Activated CD4-positive, alpha-beta T cell treated with anti-CD3 and anti-CD28 coated beads for 4 hours (primary cell): ENCODE measurements at places on chromosomes 6 and 20.

GRCh38 chr6:86856379-86856778 lies 80.9 kb upstream of the HTR1E start:
- no peak for DNase-seq

- no peak for DNase-seq
Observed at GRCh38 chr6:84764332-84765049, at the start of gene TBX18. Gene TBX18 (minus strand): TSS chr6:84764598. CDS start chr6:84764181, 417 bp downstream.

DNA sequence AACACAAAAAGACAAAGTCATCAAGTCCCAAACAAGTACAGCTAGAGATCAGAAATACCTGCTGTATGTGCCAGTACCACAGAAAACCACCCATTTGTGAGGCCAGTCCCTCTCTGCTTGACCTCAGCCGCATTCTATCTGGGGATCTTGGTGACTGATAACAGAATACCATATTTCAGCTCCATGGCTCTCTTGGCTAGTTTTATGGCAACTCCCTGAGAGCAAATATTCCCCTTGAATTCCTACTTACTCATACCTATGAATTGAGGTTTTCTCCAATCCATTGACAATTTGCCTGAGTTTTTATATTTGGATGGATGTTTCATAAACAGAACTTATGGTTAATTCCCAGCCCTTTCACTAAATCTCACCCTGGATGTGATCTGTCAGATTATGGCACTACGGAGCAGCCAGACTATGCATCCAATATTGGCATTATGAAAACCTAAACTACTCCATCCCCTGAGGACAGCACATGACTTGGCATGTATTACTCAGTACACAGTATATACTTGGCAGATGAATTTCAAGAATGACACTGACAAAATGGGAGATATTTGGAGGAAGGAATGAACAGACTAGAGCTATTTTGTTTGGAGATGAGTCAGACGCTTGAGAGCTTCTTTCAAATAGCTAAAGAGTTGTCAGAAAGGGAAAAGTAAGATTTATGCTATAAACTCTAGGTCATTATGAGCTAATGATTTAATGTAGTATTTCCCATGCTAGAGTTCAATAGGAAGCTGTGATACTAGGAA lies 95.7 kb downstream of the PRDM1 start:
- DNase-seq: no peak

GRCh38 chr6:18183766-18184165 lies 28.5 kb downstream of the KDM1B start:
- no peak for DNase-seq

DNA sequence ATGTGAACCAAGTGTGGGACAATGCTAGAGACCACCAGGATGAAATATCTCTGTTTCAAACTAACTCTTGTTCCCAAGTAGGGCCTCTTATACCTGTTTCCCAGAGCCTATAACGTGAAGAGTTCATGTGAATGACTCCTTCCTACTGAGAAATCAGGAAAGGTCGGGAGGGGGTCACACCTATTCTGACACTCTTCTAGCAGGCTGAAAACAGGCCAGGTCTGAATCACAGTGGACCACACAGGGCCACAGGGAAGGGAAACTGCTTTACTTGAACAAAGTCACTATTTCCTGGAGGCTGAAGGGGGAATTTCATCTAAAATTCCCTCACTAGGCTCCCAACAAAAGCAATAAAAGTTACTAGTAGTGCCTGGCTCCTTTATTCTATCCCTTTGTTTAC lies 88.4 kb upstream of the BMP2 start:
- DNase-seq: no peak

GRCh38 chr20:15494851-15495250 lies 1078.4 kb downstream of the KIF16B start:
- no peak for DNase-seq

- DNase-seq: no peak
Observed at GRCh38 chr6:40930045-40930444, 109.0 kb downstream of the UNC5CL start.

GRCh38 chr20:52242237-52243230 lies 51.0 kb upstream of the ZFP64 start:
- no peak for DNase-seq

DNA sequence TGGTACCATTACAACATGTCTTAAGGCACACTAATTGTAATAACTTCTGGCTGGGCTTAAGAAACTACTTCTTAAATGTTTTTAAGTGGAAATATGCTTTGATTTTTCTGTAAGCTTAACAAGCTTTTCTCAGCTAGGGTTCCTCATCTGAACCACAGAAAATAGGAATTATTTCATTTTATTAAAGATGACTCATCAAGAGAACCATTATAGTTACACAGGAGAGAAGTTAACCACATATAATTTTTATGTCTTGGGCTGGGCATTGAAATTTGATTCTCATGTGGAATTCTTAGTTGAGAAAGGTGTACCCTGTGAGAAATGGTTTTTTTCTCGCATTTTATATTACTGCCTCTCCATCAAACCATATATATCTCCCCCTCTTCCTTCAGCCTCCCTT lies 75.1 kb downstream of the QKI start:
- no peak for DNase-seq

GRCh38 chr6:26183581-26184366 lies 96.5 kb downstream of the HFE start:
- peak; percentile 41 for DNase-seq

DNA sequence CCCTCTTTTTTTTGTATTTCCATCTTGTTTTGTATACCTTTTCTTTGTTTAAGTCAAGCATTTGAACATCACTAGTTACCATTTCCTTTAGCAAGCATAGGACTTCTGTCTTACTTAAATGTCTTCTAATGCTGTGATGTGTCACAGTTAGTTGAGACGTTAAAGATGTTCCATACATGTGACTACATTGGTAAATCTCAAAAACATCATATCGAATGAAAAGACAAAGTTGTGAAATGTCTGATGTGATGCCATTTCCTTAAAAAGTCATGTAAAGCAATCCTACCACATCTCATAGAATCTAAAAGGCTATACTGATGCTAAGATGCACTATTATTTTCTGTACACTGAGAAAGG lies 26.8 kb downstream of the SLC16A10 start:
- DNase-seq: no peak

GRCh38 chr6:19395316-19395715 lies 441.9 kb upstream of the ID4 start:
- no peak for DNase-seq

DNA sequence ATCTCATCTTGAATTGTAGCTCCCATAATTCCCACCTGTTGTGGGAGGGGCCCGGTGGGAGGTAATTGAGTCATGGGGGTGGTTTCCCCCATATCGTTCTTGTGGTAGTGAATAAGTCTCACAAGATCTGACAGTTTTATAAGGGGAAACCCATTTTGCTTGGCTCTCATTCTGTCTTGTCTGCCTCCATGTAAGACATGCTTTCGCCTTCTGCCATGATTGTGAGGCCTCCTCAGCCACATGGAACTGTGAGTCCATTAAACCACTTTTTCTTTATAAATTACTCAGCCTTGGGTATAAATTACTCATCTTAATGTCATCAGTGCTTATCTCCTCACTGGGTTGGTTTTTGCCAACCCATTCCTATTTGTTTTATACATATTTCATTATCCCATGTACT lies 142.0 kb upstream of the GMDS start:
- DNase-seq: no peak

- DNase-seq: no peak
Observed at GRCh38 chr6:135025775-135026174, 28.8 kb downstream of the HBS1L start.

DNA sequence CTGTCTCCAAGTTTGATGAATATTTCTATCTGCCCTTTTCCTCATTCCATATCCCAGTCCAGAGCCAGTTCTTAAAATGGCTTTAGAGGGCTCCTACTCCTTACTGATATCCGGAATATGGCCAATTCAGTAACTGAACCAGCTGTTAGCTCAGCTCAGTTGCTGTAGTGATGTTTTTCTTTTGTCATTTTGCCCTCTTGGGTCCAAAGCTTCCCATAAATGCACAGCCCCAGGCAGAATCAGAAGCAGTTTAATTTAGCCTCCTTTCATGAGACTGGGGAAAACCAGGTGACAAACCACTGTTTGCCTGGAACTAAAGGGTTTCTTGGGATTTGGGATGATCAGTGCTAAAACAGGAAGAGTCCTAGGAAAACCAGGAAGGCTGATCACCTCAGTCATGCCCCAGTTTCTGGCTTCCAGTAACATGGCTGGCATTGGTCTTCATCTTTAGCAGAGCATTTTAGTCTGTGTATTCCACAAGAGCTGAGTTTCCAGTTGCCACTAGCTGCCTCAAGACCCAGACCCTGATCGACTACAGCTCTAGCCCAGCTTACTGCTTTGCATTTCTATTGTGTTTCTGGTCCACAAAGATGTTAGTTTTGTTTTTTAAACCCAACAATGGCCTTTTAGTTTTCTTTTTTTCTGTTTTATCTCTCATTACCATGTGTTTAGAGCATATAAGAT lies 40.6 kb upstream of the REV3L start:
- no peak for DNase-seq

DNA sequence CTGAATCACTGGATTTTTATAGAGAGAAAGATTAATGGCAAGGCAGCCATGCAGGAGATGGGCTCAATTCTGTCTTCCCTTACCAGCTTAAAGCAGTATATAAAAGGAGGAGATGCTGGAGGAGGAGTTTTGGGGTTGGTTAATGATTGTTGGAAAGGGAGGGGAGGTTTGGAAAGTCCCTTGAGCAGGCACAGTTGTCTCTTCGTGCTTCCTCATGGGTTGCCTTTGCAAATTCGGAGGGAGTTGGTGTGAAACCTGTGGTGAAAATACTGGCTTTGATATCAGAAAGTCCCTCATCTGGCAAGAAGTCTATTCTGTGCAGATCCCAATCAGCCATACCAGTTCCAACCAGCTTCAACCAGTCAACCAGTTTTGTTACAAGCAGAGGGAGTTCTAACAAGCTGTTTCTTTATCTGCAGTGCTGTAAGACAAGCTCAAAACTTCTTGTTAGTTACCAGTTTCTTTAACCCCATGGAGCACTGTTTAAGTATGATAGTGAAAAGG lies 107.0 kb downstream of the HIVEP1 start:
- DNase-seq: peak; percentile 13

DNA sequence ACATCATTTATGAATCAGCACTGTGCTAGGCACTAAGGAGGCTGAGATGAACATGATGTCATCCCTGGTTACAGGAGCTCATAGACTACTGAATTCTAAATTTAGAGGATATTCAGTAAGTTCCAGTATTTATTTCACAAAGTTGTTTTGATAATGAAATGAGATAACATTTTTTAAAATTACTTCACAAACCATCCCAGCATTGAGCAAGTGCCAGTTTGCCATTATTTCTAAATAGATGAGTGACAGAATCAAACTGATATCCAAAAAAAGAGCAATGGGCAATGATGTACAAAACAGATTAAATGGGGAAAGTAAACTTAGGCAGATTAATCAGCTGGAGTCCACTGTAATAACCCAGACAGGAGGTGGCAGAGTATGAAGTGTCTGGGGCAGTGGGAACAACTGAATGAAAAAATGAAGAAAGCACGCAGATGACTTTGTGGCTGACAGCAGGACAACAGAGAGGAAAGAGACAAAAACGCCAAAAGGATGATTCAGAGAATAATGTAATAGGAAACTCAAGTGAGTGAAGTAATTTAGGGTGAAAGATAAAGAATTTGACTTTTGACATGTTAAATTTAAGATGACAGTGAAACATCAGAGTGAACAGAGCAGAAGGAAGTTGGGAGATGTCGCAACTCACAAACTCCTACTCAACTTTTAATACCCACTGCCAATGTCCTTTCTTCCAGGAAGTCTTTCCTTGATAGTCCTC lies 70.2 kb downstream of the RCAN2 start:
- DNase-seq: no peak

DNA sequence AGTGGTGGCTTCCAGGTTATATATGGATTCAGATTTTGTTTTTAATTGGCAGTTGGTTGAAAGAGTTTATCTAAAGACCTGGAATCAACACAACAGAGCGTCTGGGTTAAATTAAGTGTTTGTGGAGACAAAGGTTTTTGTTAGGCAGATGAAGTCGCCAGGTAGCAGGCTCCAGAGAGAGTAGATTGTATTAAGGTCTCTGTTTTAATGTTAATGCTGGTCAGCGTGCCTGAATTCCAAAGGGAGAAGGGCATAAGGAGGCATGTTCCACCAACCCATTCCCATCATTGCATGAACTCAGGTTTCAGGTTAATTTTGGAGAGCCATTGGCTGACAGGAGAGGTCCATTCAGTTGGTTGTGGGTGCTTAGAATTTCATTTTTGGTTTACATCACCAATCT lies 744.1 kb upstream of the GJE1 start:
- no peak for DNase-seq

DNA sequence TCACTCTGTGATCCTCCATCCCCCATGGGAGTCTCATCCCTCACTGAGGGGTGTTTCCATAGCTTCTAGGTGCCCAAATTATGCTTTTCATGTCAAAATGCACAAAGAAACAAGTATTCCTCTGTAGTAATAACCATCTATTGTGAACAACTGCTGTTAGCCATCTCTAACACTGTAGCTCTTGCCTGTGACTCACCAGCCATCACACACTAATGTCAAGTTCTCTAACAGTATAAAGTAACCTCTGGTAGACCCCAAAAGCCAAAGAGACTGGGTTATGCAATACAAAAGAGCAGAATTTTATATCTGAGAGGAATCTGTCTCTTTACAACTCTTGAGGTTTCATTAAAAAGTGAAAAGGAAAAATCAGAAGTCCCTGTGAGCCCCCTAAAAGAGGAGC lies 25.4 kb upstream of the IYD start:
- no peak for DNase-seq

DNA sequence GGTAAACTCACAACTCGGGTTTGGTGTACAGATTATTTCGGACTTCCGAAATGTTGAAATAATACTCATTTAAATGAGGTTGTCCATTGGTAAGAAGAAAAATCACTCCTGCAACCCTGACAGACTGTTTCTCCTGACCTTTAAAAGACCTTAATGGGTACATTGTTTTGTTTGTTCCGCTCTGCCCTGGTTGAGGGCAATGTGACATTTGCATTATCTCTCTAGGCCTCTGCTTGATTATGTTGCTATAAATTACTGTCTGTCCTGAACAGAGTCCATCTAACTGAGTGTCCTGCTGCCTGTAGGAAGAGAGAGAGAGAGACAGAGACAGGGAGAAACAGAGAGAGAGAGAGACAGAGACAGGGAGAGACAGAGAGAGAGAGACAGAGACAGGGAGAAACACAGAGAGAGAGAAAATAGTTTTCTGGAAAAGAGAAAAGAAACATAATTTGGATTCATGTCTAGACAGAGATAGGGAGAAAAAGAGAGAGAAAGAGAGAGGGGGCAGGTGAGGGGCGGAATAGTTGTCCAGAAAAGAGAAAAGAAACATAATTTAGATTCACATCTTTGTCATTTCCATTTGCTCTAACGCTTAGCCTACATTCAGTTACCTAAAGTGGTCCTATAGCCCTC lies 83.2 kb downstream of the SHLD1 start:
- no peak for DNase-seq
